NCI-H524 (cell line): ENCODE measurements at places on chromosomes 6 and 20.
A peak's percentile ranks its signal among the peaks of the same experiment; 100 is the strongest.

GRCh38 chr6:137995371-137995770 is 111.8 kb downstream of the PERP start:
- DNase-seq: no peak

DNA sequence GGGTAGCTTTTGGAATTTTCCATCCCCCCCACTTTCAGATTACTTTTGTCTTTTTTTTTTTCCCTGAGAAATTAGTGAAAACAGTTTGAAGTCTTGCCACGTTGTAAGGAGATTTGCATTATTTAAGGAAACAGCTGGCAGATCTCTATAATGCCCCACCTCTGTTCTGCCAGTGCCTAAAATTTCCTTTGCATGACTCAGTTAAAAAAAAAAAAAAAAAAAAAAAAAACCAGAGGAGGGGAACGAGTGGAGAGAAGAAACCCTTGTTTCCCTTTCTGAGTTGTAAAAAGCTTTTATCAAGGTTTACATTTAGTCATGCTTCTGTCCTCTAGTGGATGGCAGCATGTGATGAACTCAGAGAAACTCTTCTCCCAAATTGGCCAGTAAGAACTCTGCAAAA is 33.5 kb downstream of the CARMIL1 start:
- peak; percentile 22 for DNase-seq

GRCh38 chr6:64054861-64055260 is 419.3 kb downstream of the PHF3 start:
- no peak for DNase-seq

GRCh38 chr6:159756508-159756907 is 5.3 kb upstream of the ACAT2 start:
- no peak for DNase-seq

DNA sequence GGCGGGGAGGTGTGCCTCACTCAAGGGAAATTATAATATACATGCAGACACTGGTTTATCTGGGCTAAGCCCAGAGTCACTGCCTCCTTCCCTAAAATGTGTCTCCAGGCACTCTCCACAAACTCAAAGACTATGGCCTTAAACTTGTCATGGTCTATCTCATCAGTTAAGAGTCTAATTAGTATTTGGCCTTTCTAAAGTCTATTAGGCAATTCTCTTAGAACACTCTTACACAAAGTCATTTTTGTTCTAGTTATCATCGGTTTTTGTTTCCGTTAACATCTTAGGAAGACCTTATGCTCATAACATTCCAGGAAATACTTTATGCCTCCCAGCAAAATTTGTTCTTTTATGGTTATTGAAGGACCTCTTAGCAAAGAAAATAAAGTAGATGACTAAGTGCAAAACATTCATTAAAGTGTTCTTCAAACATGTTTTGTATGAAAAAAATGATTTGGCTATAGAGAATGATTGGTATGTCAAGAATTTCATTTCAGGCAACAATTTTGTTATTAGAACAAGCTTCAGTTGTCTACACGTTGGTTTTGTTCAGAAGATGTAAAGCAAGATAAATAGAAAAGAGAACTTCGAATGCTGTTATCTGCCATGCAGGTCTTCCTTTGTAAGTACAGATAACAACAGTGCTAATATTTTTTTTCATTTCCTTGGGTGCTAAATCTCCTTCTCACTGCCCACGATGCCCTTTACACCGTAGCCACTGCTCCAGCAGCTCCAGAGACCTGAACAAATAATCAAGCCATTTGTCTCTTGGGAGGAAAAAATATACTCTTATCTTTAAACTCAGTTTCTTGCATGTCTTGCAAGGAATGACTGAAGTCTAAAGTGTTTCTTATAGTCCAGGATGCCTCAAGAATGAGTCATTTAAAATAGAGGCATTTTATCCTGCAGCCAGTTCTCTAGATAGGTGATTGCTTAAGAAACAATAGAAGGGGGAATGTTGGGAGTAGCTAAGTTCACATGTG is 170.4 kb downstream of the HTR1B start:
- DNase-seq: no peak

DNA sequence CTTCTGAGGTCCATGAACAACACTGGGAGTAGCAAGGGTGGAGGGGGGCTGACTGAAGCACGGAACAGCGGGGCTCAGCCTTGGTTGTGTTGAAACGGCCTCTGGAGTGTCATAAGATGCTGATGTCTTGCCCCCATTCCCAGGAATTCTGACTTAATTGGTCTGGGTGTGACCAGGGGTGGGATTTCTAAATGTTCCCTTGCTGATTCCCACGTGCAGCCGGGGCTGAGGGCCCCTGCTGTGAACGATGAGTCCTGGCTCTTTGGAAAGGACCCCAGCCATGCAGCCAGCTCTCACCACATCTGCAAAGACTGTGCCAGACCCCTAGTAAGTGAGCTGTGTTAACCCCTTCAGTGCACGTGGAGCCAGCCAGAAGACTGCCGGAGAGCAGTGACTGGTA is 28.6 kb upstream of the FAM50B start:
- DNase-seq: no peak

DNA sequence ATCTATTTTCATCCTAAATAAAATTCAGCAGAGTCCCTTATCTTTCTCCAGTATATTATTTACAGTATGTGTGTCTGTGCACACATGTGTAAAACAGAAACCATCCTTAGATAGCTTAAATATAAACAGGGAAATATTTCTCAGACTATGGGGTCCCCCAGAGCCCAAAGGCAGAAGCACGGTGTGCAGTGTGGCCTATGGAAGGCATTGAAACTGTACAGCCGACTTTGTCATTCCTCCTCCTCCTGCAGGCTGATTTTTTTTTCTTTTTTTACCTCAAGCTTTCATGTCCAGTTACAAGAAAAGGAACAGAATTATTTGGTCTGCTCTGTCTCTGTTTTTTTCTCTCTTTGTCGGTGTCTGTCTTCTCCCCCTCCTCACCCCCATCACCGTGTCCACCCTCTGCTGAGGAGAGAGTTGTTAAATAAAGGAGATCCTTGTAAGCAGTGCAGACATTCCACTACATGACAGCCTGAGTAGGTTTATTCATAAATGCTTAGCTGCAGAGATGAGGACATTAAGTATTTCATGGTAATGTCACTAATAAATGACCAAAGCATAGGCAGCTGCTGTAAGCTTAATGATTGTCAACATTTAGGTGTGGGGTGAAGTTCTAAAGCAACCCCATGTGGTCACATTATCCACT is 31.8 kb upstream of the SLC35D3 start:
- no peak for DNase-seq

GRCh38 chr6:19382676-19383075 is 454.5 kb upstream of the ID4 start:
- DNase-seq: no peak

GRCh38 chr6:9783567-9783966 is 631.3 kb downstream of the TFAP2A start:
- no peak for DNase-seq

- no peak for DNase-seq
Observed at GRCh38 chr6:71106276-71106675, 149.4 kb upstream of the B3GAT2 start.

- no peak for DNase-seq
Observed at GRCh38 chr6:15953152-15953880, 175.6 kb upstream of the MYLIP start.

- no peak for DNase-seq
Observed at GRCh38 chr6:149057464-149057840, 260.1 kb upstream of the TAB2 start.

DNA sequence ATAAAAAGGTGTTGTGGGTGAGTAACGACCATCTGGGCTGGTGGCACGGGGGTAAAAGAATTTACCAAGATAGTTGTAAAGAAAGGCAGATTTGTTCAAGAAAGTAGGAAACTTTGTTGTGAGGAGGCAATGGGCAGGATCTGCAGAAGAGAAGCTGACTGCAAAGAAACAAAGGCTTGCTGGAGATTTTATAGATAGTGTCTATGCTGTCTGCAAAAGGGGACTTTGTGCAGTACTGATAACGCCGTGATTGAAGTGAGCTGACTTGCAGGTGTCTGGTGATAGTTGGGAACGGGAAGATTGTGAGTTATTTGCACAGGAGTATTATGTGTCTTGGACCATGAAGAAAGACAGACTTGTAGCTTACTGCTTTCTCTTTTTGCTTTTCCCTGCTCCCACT is 36.8 kb upstream of the GSTA3 start:
- DNase-seq: no peak

DNA sequence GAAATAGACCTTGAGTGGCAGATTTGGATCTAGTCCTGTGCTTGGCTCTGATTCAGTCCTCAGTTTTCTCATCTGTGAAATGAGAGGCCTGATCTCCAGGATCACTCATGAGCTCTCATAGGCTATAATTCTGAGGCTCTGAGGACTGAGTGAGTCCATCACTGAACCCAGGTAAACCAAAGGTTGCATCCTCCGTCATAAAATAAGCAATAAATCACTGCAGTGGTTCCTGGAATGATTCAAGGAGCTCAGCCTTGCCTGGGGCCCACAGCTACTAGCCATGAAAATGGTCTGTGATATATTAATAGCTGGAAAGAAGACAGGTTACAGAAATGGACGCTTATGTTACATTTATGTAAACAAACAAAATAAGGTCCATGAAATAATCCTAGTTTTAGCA is 124.8 kb downstream of the MAP3K7 start:
- no peak for DNase-seq

- DNase-seq: peak; percentile 31
Observed at GRCh38 chr6:166512567-166512966, 73.9 kb downstream of the RAMACL start.

DNA sequence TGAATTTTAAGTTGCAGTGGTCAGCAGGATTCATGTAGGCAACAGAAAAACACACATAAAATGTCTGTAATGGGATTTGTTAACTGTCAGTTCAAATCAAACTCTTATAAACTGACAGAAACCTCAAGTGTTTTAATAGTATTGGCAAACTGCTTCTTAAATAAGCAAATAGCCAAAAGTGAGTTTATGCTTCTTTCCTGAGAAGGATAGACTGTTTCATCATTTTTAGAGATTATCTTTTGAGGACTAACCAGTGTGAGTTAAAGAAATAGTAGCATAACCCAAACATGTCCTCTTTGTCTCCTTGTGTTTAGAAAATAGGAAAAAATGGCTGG is 68.0 kb downstream of the AIG1 start:
- DNase-seq: no peak

GRCh38 chr6:42692137-42692911 is 30.1 kb downstream of the PRPH2 start:
- DNase-seq: no peak

DNA sequence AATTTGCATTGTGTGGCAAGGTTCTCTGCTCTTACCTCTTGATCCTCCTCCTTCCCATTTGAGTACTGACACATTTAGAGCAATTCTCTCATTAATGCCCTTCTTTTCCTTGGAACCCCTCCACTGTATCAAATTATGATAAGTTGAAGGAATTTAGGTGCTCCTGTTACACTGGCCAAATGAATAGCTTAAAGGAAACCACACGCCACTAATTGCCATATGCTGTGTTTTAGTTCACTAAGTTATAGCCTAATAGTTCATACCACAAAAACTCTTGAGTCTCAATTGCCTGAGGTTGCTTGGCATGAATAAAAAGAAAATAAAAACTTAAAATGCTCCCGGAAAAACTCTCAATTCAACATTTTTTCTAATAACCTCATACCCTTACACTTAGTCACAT is 1239.3 kb downstream of the EPHA7 start:
- peak; percentile 67 for DNase-seq

GRCh38 chr6:69601132-69601531 is 195.7 kb downstream of the LMBRD1 start:
- no peak for DNase-seq

GRCh38 chr20:62918831-62919230 is 7.5 kb downstream of the DIDO1 start:
- DNase-seq: no peak

GRCh38 chr20:52191916-52192718 is 538 bp upstream of the ZFP64 start:
- DNase-seq: peak; percentile 39

DNA sequence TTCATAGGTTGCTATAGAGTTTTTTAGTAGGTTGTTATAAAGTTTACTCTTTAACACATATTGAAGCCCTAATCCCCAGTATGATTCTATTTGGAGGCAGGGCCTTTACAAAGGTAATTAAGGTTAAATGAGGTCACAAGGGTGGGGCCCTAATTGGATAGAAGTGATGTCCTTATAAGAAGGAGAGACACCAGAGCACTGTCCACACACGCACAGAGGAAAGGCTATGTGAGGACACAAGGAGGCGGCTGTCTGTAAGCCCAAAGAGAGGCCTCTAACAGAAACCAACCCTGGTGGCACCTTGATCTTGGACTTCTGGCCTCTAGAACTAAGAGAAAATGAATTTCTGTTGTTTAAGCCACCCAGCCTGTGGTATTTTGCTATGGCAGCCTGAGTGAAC is 98.5 kb downstream of the GJA10 start:
- no peak for DNase-seq

GRCh38 chr6:40819182-40819834 is 219.7 kb downstream of the UNC5CL start:
- DNase-seq: no peak

- DNase-seq: peak; percentile 100
Observed at GRCh38 chr20:13784893-13785715, at the start of the genes ESF1 and NDUFAF5. Gene ESF1 (minus strand): TSS chr20:13784919. CDS start chr20:13783140, 1,779 bp downstream. Gene NDUFAF5 (plus strand): TSS chr20:13785028. CDS start chr20:13785069, 41 bp downstream.

GRCh38 chr20:22984606-22985005 is 50.5 kb upstream of the SSTR4 start:
- no peak for DNase-seq

DNA sequence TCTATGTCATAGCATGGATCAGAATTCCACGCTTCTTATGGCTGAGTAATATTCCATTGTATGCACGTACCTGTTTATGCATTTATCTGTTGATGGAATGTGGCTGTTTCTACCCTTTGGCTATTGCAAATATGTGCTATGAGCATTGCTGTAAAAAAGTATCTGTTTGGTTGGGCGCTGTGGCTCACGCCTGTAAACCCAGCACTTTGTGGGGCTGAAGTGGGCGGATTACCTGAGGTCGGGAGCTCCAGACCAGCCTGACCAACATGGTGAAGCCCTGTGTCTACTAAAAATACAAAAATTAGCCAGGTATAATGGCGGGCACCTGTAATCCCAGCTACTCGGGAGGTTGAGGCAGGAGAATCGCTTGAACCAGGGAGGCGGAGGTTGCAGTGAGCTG is 182.4 kb downstream of the BCAS1 start:
- no peak for DNase-seq
